ENCODE measurements at places on chromosomes 1 and 21.

- DNase-seq: peak; percentile 37
These were observed 477.1 kb upstream of the NR5A2 start for GRCh38 chr1:199550199-199551065.

GRCh38 chr1:228927421-228927820 lies 192.1 kb downstream of the RHOU start:
- DNase-seq: no peak

GRCh38 chr1:25897754-25898153 lies 8.5 kb downstream of the STMN1 start:
- no peak for DNase-seq

DNA sequence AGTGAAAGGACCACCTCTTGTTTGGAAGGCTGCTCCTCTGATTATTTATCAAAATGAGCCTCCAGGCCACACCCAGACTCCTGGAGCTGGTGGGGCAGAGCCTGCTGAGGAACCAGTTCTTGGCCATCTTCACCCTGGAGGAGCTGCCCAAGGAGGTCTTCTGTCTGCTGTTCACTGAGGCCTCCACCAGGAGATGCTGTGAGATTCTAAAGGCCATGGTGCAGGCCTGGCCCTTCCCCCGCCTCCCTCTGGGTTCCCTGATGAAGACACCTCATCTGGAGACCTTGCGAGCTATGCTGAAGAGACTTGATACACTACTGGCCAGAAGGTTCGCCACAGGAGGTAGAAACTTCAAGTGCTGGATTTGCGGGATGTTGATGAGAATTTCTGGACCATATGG lies 61.7 kb upstream of the GJA8 start:
- peak; percentile 9 for DNase-seq

DNA sequence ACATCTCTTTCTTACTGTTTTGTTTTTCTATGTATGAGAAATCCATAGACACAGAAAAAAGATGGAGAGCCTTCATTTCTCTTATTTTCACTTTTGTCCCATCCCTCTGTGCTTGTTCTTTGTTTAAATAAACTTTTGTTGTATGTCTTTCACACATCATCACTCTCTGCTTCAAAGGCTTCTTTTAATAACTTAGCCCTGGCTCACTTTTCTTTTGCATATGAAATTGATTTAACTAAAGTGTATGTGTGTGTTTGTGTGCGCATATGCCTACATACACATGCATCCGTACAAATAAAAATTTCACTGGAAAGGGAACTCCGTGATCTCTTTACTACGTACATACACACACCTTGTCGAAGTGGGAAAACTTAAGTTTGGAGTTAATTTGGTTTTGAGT lies 168.6 kb downstream of the NFIA start:
- DNase-seq: no peak

- DNase-seq: no peak
These were observed 454.0 kb upstream of the C1orf87 start for GRCh38 chr1:60527567-60527966.

DNA sequence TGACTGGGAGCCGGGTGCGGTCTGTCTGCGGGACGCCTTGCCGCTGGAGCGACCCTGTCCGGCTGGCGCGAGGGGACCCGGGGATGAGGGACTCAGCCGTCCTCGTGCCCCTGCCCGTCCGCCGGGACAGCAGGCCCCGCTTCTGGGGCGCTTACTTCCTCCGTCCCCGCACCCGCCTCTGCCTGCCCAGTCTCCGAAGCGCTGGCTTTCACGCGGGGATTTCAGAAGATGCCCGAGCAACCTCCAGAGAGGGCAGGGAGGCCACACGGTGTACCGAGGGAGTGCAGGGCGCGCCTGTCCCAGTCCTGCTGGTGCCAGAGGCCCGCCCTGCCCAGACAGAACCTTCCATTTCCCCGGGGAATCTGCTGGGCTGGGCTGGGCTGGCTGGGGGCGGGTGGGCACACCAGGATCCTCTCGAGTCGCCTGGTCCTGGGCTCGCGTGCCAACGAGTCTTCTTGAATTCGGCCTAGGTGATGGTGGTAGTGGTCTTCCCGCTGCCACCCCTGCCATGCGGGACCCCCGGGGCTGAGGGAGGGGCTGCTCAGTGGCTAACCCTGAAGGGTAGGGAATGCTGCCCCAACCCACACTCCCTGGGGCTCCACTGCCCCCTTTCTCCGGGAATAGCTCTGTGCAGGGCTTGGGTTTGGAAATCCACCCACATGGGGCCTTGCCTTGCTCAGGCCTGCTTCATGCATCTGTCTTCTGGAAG lies 2.5 kb upstream of the TRPM2 start:
- DNase-seq: no peak

- peak; percentile 73 for DNase-seq
These were observed 19.9 kb downstream of the CASQ2 start for GRCh38 chr1:115748401-115749150.

GRCh38 chr21:29433366-29434059 lies 134.8 kb downstream of the BACH1 start:
- no peak for DNase-seq

GRCh38 chr21:28798798-28799197 lies 193.9 kb downstream of the LTN1 start:
- DNase-seq: peak; percentile 23

GRCh38 chr21:37259426-37259825 lies 7.7 kb downstream of the VPS26C start:
- no peak for DNase-seq

DNA sequence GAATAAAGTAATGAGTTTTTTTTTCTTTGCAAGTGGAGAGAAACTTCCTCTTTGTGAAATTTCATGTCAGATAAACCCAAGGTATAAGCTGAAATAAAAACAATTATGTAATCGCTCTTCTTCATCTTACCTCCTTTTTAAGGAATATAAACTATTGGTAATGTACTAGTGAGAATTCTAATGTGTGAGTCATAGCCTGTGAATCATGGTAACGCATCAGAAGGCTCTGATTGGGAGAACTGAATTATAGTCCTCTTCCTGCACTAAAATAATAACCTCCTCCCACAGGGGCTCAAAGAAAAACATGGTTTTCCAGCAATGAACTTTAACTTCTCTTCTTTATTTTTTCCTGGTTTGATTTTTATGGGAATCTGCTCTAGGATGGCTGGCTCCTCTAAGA lies 57.1 kb upstream of the COX20 start:
- peak; percentile 87 for DNase-seq

DNA sequence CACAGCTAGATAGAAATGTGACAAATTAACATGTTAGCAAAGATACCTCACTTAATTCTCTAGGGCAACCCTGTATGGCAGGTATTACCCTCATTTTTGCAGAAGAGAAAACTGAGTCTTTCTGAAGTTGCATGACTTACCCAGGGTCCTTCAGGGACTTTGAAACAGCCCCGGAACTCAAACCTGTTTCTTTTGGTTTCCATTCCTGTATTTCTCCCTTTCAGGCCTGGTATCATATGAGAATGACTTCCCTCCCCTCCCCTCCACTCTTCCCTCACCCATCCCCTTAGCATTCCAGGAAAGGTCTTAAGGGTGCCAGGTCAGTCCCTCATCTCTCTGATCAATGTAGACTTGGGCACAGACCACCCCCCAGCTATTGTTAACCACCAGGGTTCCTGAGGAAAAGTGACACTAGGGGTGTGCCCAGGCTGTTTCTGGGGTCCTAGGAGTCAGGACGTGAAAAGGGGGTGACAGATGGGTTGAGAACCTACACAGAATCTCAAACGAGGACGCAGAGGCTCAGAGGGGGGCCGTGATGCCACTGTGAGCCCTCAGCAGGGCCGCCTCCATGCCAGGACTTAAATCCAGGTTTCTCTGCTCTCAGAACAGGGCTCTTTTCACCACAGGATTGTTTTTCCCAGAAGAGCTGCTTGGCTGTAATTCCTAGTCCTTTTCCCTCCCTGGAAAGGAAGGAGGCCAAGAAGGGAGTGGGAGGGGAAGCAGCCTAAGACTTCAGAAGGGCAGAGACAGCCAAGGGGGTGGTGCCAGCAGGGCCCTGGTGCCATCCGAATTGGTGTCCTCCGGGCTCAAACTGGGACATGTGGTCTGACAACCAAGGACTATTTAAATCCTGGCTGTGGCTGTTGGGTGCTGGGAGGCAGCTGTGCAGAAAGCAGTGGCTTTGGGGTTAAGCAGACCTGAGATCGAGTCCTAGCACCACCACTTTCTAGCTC lies 2.1 kb upstream of the WASF2 start:
- peak; percentile 71 for DNase-seq

GRCh38 chr1:44405798-44406736 lies 1.0 kb downstream of the RNF220 start:
- DNase-seq: peak; percentile 36

DNA sequence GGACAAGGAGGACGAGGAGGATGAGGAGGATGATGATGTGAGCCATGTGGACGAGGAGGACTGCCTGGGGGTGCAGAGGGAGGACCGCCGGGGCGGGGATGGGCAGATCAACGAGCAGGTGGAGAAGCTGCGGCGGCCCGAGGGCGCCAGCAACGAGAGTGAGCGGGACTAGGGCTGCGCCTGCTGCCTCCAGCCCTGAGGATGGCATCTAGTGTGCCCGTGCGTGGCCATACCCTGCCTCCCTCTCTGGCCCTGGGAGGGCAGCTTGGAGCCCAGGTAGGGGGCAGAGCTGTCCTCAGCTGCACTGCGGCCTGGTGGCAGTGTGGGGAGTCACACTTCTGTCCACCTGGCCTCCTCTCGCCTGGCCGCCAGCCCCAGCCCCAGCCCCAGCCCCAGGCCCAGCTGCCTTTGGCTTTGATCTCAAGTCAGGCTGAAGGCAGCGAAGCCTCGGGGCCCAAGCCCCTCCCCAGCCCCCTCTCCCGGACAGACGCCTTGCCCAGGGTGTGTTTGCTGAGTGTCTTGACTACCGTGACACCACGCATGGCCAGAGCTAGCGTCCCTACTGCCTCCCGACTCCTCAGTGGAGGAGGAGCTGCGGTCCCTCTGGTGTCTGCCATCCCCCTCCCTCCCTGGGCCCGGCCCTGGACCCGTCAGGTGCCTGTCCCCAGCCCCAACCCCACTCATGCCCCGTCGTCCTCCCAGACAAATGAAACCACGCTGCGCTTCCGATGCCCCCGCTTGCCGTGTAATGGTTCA lies 155.2 kb downstream of the PEX14 start:
- DNase-seq: no peak

DNA sequence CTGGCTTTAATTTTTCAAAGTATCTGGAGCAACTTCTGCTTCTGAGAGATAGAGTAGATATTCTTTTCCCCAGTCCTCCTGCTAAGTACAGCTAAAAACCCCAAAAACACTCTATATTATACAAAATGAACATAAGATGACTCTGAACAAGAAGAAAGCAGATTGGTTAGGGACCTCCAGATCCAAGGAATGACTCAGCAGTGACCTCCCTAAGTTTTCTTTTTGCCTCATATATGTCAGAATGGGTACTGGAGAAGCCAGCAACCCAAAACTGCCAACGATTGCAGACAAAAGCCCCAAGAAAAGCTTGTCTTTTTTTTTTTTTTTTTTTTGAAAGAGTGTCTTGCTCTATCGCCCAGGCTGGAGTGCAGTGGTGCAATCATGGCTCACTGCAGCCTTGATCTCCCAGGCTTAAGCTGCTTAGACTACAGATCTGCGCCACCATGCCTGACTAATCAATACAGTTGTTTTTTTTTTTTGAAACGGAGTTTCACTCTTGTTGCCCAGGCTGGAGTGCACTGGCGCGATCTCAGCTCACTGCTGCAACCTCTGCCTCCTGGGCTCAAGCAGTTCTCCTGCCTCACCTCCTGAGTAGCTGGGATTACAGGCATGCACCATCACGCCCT lies 22.7 kb downstream of the NDUFS5 start:
- no peak for DNase-seq

GRCh38 chr1:153357076-153357852 lies 390 bp upstream of the S100A9 start:
- no peak for DNase-seq

GRCh38 chr1:29166291-29166878 lies 15.3 kb downstream of the SRSF4 start:
- DNase-seq: no peak

GRCh38 chr1:183993132-183993531 lies 44.4 kb downstream of the COLGALT2 start:
- DNase-seq: no peak

GRCh38 chr21:31279986-31280385 lies 64.1 kb downstream of the TIAM1 start:
- DNase-seq: no peak

GRCh38 chr1:172647987-172648386 lies 10.9 kb upstream of the FASLG start:
- DNase-seq: no peak

DNA sequence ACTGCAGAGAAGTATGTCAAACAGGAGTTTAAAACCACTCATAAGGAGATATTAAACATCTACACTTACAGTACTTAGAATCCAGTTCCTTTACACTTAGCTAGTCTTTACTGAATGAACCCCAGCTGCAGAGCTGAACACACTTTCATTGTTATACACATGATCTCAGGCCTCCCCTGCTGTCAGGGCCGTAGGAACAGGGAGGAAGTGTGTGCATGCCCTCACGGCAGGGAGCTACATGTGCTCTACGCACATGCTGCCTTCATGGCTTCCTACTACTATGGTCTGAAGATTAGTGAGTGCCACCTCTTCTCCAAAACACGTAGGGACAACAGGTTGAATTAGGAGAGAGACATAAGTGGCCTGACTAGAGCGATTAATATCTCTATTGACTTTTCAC lies 191.5 kb downstream of the SIPA1L2 start:
- DNase-seq: no peak

- peak; percentile 82 for DNase-seq
These were observed 61.3 kb downstream of the B3GALNT2 start for GRCh38 chr1:235442788-235443429.

DNA sequence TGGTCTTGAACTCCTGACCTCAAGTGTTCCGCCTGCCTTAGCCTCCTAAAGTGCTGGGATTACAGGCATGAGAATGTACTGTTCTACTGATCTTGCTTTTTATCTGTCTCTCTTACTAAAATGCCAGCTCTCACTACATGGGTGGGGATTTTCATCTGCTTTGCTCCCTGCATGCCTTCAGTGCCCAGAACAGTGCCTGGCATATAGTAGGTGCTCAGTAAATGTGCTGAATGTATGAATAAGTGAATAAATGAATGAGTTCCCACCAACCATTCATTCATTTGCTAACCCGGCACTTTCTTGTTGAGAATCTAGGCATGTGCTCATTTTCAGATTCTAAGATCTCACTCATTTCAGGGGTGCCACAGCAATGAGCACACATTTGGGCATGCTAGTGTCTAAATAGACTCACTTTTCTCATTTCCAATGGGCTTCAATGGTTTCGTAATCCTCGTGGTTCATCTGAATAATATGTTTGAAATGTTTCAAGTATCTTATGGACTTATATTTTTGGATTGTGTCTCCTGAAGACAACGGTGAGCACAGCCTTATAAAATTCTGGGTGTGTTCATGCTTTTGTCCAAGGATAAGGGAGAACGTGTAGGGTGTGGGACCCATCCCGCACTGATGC lies 7.6 kb downstream of the DHRS3 start:
- DNase-seq: no peak

GRCh38 chr1:71488555-71489252 lies 407.9 kb upstream of the ZRANB2 start:
- no peak for DNase-seq

DNA sequence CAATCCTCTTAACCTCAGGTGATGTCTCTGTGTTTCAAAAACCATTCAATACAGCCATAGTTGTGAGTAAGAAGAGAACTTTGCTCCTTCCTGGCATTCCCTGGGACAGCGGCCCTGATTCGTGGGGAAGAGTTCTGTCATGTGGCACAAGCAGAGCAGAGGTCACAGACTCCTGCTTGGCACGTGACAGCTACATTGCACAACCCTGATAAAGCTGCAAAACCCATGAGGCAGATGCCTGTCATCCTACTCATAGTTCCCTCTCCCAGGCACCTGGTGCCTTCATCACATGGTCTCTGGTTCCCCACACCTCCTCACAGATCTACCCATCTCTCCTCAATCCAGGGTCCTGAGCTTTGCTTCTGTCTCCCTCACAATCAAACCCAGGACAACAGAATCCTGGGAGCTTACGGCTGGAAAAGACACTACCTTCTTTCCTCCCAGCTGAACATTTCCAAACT lies 70.8 kb downstream of the PLPP3 start:
- DNase-seq: peak; percentile 34

Measured in M059J (cell line).